ENCODE measurements at places on chromosomes 7 and 10.

GRCh38 chr7:31890766-31891165 is 179.4 kb downstream of the PDE1C start:
- no peak for DNase-seq

GRCh38 chr7:42263971-42264370 is 27.0 kb upstream of the GLI3 start:
- no peak for DNase-seq

- no peak for DNase-seq
Measured at GRCh38 chr7:2776401-2776800, 67.7 kb downstream of the GNA12 start.

- no peak for DNase-seq
Measured at GRCh38 chr10:69669409-69669808, 39.4 kb downstream of the FAM241B start.

GRCh38 chr7:4091767-4092166 is 590.3 kb upstream of the FOXK1 start:
- no peak for DNase-seq

GRCh38 chr7:77184990-77185389 is 14.6 kb downstream of the FGL2 start:
- no peak for DNase-seq
